Mammary microvascular endothelial cell (primary cell): ENCODE measurements at places on chromosomes 5 and 9. TPM values are rescaled to one million over a fixed set of nuclear protein-coding genes. Genes with fewer than 3 reads are reported as not detected.

INSL4 gene
- total RNA-seq: not detected in 2 replicates

KCNV2 gene
- not detected in 2 replicates for total RNA-seq

TMEM174 gene
- not detected in 2 replicates for total RNA-seq

PCDHA1 gene
- total RNA-seq: not detected in 2 replicates

SIT1 gene
- total RNA-seq: not detected in 2 replicates

FBP1 gene
- 15.2 and 15.8 TPM in 2 replicates for total RNA-seq

GZMA gene
- not detected in 2 replicates for total RNA-seq
